ENCODE measurements at places on chromosomes 4 and X.

GRCh38 chr4:92182736-92183407 lies 120.9 kb upstream of the GRID2 start:
- no peak for DNase-seq

GRCh38 chr4:153089742-153090141 lies 114.5 kb upstream of the TRIM2 start:
- no peak for DNase-seq

DNA sequence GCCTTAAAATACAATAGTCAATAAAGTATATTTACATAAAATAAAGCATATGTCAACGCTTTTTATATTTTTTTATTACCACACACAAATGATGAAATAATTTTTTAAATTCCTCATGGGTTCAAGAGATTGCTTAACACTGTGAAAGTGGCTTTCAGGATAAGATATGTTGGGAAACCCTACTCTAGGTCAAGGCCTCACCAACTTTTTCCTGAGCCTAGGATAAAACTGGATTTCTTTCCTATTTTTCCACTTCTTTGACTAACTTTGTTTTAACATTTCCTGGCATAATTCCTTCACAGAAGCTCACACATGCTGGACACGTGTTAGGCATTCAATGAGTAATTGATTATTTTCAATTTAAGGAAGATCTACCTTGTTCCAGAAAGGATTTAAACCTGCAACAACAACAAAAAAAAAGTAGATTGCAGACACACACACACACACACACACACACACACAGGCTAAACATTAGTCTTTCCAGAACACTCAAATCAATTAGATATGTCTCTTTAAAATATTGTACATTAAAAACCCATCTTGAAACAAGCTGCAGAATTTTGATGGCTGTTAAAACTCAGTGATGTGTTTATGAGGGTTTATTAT lies 9.1 kb downstream of the KLB start:
- no peak for DNase-seq

DNA sequence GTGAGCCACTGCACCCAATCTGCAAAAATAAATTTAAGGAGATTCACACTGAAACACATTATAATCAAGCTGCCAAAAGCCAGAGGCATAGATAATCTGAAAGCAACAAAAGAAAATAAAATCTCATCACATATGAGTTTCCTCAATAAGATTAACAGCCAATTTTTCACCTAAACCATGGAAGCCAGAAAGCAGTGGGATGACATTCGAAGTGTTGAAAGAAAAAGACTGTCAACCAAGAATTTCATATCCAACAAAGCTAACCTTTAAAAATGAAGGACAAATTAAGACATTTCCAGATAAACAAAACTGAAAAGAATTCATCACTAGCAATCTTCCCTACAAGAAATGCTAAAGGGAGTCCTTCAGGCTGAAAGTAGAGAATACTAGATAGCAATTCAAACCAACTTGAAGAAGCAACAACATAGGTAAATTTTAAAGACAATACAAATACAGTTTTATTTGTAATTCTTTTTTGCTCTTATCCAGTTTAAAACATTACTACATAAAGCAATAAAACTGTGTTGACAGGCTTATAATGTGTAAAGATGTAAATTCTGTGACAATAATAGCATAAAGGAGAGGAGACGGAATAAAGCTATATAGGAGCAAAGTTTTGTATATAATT lies 23.1 kb upstream of the KLHL8 start:
- DNase-seq, result no peak

GRCh38 chr4:95572304-95572991 lies 23.7 kb upstream of the UNC5C start:
- DNase-seq, result peak; percentile 79

GRCh38 chr4:7598939-7599790 lies 164.4 kb upstream of the PSAPL1 start:
- no peak for DNase-seq

DNA sequence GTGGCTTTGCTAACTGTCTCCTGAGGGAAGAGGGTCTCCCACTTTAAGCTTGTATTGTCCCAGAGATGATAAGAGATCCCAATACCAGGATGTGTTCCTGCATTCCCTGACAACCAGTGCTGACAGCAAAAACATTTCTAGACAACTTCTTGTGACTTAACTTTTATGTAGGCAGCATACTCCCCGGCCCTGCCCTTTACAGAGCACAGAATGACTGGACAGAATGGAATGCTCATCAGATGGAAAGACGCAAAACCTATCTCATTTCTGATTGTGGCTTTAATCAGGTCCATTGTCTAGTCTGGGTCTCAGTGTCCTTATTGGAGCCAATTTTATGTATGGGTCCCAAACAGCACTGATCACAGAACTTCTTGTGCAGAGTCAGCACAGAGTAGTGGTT lies 18.2 kb upstream of the PLAC1 start:
- peak; percentile 65 for DNase-seq

- no peak for DNase-seq
Observed at GRCh38 chr4:171235521-171235920, 577.7 kb upstream of the GALNTL6 start.

GRCh38 chr4:74822603-74823002 lies 28.3 kb upstream of the BTC start:
- no peak for DNase-seq

DNA sequence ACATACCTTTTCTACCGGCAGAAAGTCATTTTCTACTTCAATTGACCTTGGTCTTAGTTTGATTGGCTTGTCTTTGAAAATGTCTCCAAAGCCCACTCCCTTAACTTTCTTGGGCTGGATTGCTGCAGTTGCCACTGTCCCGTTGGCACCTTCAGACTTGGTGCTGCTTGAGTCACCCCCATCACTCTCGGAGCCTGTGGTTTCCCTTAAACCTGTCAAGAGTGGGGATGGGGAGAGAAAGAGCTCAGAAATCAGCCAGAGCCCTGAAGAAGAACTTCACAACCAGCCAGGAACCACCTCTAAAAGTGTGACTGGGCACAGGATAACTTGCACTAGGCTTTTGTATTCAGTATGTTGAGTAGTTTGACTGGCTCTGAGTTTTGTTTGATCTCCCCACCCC lies 168.5 kb upstream of the MAP3K15 start:
- no peak for DNase-seq

DNA sequence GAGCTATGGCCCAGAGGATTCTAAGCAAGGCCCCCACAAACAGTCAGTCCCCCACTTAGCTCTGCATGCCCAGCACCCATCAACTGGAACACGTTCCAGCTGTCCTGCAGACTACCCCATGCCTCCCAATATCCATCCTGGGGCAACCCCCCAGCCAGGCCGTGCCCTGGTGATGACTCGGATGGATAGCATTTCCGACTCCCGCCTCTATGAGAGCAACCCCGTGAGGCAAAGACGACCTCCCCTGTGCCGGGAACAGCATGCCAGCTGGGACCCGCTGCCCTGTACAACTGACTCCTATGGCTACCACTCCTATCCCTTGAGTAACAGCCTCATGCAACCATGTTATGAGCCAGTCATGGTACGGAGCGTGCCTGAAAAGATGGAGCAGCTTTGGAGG lies 32.0 kb downstream of the LAS1L start:
- peak; percentile 6 for DNase-seq

GRCh38 chr4:189974056-189974455 lies 33.4 kb downstream of the FRG1 start:
- peak; percentile 26 for DNase-seq

DNA sequence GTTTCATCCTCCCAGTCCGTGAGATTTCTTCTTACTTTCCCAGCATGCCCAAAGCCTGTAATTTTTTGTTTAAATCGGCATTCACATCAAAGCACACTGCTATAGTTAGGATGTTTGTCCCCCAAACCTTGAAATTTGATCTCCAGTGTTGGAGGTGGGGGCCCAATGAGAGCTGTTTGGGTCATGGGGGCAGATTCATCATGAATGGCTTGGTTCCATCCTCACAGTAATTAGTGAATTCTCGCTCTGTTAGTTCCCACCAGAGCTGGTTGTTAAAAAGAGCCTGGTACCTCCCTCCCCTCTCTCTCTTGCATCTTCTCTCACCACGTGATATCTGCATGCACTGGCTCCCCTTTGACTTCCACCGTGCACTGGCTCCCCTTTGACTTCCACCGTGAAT lies 40.5 kb upstream of the PGRMC2 start:
- DNase-seq, result no peak

- DNase-seq, result peak; percentile 85
Observed at GRCh38 chrX:106802388-106803275, at the start of gene TBC1D8B. TBC1D8B (plus strand) TSS chrX:106802673; CDS start chrX:106802854, 181 bp downstream.

DNA sequence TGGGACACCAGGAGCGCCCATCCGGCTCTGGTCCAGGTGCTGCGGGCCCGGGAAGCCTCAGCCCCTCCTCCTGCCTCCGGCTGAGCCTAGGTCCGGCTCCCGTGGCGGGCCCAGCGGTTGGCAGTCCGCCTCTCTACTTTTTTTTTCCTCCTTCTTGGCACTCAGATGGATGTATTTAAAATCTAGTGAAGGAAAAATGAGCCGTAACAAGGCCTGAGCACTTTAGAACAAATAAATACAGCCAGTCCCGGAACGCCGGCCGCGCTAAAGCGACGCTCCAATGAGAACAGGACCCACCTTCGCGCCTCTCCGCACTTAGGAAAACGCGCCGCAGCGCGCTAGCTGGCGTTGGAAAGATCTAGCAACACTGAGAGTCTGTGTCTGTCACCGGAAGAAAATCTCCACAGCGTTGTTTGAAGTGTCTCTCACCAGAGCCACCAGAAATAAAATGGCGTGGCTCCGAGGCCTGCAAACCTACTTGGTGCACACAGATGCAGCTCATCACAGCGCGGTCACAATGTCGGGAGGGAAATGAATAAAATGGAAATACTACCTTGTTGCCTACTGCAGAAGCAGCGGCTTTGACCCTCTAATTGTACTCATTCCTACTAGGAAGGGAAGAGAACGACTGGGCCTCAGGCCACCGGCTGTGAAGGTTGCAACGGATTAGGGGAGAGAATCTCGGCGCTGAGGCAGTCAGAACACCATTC lies 4.7 kb downstream of the NEUROG2 start:
- no peak for DNase-seq

DNA sequence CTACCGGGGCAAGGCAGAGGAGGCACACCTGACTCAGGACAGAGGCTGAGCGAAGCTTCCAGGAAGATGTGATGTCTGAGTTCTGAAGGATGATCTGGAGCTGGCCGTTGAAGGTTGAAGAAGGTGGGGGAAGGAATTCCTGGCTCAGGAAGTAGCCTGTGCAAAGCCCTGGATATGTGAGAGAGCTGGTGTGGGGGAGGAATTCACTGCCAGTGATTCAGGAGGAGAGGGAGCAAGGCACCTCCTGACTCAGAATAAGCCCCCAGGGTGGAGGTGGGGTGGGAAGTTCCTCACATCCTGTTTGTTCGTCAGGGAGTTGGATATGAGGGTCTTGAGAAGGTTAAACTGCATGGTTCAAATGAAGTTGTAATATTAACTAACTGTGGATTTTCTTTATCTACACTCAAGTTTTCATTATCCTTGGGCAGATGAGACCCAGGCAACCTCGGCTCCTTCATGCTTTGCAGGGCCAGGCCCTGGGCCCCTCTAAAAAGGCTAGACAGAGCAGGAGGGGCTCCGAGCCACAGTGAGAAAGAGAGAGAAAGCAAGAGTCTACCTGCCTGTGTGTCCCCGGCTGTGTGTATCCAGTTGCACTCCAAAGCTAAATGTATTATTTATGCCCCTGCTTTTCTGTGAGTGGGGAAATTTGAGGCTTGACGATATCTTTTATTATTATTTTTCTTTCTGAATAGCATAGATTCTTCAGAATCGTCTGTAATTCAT lies 7.1 kb downstream of the NHSL2 start:
- peak; percentile 86 for DNase-seq

- DNase-seq, result no peak
Observed at GRCh38 chr4:121449416-121449815, 68.6 kb upstream of the QRFPR start.

GRCh38 chr4:86500527-86500926 lies 93.6 kb upstream of the PTPN13 start:
- no peak for DNase-seq

DNA sequence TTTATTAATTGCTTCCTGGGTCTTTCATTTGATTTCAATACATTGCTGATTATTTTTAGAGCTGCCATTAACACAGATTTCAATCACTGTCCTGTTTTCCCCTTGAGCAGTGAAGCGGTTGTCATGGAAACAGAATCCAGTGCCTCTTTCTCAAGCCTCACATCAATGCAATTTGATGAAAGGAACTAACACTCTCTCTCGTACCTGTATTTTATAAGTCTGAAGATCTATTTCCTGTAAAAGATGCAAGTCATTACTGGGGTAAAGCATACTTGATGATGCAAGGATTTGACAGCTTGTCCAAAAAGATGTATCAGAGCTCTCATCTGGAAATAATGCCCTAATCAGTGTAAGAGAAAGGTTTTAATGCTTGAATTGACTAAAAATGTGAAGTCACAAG lies 17.9 kb upstream of the GASK1B start:
- no peak for DNase-seq

DNA sequence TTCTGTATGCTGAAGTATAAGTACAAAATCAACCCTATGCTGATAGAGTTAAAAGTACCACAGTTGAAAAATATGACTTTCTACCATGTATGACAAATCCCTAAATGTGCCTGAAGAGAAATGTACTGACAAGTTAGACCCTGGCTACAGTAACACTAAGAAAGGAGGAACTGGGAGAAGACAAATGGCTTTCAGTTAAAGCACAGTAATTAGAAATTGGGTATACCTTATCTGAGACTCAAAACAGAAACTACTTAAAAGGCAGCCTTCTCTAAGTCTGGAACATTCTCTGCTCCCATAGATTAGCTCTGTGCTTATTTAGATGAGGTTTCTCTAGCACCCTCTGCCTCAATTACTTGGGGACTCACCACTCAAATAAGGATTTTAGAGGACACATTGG lies 189.1 kb downstream of the GPC3 start:
- DNase-seq, result no peak

DNA sequence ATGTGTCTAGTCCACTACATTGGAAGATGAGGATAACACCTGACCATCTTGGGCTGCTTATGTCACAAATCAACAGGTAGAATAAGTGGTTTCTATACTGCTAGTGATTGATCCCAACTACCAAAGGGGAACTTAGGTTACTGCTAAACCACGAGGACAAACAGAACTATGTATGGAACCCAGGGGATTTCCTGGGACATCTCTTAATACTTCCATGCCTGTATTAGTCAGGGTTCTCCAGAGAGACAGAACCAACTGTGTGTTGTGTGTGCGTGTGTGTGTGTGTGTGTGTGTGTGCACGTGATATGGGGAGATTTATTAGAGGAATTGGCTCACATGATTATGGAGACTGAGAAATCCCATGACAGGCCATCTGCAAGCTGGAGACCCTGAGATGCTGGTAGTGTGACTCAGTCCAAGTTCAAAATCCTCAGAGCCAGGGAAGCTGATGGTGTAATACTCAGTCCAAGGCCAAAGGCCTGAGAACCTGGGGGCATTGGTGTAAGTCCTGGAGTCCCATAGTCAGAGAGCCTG lies 16.2 kb upstream of the AFF1 start:
- DNase-seq, result no peak

GRCh38 chr4:145827885-145828284 lies 110.7 kb downstream of the ZNF827 start:
- DNase-seq, result no peak

- DNase-seq, result no peak
Observed at GRCh38 chr4:113633467-113633866, 128.1 kb downstream of the CAMK2D start.
